ENCODE measurements at places on chromosomes 12 and 14.

- DNase-seq, result no peak
Measured at GRCh38 chr12:46371718-46372543, 642 bp downstream of the SLC38A2 start.

- peak; percentile 77 for DNase-seq
Measured at GRCh38 chr14:102508774-102509745, 516 bp downstream of the ANKRD9 start.

DNA sequence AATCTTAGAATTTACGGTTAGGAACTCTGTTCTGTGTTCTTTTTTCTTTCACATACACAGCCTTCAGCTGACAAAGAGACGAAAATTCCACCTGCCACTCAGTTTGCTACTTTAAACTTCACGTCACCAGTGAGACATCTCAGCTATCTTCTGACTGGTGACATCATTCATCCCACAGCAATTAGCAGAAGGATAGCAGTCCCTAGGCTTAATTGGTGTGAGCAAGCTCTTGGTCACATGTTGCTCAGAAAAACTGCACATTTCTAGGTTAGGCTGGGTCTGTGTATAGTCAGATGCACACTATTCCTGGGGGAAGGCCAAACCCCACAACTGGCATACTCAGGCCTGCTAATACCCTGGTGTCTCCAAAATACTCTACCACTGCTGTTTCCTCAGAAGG is 23.9 kb downstream of the SLC7A7 start:
- DNase-seq, result peak; percentile 54

GRCh38 chr14:32073537-32074189 is 3.4 kb upstream of the ARHGAP5 start:
- peak; percentile 58 for DNase-seq

DNA sequence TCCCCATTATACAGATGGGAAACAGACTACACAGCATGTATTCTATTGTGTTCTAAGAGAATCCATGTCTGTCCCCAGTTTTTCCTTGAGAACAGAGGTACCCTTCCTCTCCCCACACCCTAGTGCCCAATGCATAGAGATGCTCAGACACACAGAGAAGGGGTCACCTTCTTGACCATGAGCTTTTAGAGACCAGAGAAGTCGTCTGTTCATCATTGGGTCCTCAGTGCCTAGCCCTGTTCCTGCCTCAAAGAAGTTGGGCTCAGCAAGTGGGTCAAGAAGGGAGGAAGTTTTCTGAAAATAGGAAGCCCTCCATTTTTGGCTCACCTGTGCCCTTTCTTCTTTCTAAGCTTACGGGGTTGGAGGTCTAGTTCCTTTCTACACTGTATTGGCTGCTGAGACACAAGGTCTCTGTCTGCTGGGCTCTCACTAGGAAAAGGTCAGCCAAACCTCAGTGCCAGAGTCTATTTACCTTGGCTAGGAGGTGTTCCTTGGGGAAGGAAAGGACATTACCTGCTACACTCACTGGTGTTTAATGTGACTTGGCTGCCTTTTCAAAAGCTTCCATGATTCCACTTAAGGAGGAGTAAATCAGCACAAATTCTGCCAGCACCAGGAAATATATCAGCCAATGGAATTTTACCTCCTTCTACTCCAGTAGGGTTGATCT is 198.5 kb upstream of the PWP1 start:
- no peak for DNase-seq

GRCh38 chr12:67669934-67670631 is 21.5 kb downstream of the DYRK2 start:
- no peak for DNase-seq

DNA sequence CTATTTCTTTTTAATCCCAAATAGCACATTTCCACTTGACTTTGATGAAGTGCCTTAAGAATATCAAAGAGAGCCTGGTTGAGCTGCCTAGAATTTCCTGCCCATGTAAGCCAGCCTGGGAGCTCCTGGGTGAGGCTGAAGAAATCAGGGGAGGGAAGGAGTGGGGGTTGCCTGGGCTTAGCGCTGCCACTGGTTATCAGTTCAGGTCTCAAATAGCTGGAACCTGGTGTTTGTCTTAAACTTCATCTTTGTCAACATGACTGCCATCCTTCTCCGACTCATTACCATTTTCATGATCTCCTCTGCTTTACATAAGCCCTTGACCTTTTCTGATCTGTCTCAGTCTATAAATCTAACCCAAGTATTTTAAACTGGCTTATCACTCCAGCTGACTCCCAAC is 151.5 kb downstream of the TTC8 start:
- no peak for DNase-seq

DNA sequence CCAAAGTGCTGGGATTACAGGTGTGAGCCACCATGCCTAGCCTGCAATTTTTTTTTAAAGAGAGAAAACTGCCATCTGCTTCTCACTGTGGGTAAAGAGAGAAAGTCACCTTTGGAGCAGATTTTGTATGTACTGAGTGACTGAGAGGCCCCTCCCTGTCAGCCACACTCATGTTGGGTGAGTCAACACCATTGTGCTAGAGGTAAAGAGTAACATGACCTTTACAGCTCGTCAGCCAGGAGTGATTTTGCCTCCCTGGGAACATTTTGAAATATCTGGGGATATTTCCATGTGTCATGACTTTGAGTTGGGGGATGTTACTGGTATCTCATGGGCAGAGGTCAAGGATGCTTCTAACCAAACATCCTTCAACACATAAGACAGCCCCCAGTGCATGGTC is 115.2 kb downstream of the KSR2 start:
- DNase-seq, result no peak

- no peak for DNase-seq
Measured at GRCh38 chr12:67807814-67808213, 159.3 kb downstream of the DYRK2 start.

DNA sequence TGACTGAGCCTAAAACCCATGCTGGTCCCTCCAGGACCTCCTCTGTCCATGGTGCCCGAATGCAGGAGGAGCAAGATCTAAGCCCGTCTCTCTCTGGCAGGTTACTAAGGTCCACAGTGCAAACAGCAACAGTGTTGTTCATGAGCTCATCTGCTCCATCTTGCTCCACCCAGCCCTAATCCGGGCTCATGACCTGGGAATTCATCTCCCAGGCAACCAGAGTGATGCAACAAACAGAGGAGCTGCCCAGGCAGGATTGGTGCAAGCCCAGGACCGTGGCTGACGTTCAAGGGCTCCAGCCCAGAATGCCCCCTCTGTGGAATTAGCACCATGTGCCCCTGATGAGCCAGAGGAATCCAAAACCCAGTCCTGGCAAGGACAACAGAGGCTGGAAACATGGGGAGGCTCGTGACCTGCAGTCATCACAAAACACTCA is 29.9 kb downstream of the HSPB8 start:
- peak; percentile 21 for DNase-seq

DNA sequence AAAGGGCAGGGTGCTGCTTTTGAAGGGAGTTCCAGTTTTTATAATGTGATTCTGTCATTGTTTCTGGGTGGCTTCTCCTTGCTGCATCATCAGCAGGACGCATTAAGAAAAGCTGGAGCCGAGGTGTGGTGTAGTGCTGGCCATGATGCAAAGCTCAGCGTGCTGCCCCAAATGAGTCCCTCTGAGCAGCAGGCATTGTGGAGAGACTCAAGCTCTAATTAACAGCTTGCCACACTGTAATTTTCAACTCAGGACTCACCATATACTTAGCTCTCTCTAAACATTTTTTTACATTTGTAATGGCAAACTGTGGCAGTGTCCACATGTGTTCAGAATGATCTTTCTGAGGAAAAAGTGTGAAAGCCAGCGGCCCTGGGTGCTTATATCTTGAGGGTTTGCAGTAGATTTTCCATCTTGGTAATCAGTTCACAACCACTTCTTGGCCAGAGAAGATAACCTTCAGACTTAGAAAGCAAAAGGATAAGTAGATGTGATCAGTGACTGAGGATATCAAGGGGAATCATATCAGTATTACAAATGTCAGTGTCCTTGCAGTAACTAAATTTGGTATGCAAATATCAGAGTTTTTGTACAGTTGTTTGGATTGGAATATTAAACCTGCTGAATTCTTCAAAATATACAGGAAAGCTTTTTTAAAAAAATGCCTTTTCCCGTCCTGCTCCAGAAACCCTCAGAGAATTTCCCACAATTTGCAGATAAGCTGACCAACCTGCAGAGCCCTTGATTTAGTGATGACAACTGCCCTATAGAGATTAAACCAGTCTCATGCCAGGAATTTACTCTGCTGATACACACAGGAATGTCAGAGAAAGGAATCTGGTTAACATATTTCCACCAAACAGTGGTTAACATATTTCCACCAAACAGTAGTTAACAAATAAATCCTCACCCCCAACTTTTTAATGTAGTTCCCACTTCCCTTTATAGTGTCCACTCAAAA is 63.6 kb downstream of the DAAM1 start:
- peak; percentile 37 for DNase-seq

- DNase-seq, result peak; percentile 33
Measured at GRCh38 chr14:73188501-73188911, 48.8 kb upstream of the PAPLN start.

DNA sequence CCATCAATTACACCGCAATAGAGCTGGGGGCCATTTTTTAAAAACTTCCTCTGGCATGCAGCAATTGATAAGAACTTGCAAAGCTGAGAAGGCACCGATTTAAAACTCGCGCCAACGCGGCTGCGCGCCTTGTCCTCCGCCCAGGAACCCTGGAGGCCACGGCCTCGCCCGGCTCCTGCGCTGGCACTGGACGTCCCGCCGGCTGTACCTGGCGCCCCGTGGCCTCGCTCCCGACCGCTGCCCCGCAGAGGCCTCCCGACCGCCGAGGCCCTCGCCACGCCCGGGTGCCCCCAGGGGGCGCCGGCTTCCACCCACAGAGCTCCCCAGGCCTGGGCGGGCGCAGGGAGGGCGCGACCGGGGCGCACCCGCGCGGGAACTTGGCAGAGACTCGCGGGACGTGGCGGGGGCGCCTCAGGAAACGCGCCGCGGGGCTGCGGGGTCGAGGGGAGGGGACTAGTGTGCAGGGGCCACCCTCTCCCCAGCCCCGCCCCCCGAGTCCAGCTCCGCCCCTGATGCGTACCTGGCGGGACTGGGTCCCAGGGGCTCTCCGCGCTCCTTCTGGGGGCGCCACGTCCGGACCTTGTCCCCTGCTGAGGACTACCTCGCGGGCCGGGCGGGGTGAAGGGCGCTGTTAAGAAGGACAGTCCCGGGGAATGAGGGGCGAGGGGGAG is 65.7 kb downstream of the TNFAIP2 start:
- DNase-seq, result peak; percentile 42

- no peak for DNase-seq
Measured at GRCh38 chr14:91636604-91637003, 95.3 kb downstream of the CATSPERB start.

All from hepatic stellate cell (primary cell).